ENCODE measurements at places on chromosomes 2 and 18. TPM values are rescaled to one million over a fixed set of nuclear protein-coding genes. Genes with fewer than 3 reads are reported as not detected.

GRCh38 chr2:147779440-147779839 is 65.4 kb upstream of the ACVR2A start:
- DNase-seq = no peak
- no peak overlapping the region for H3K4me3 ChIP-seq
- H3K36me3 ChIP-seq = no peaks in the 10 kb centered on the region
- no peak overlapping the region for H3K27ac ChIP-seq
- H3K4me1 ChIP-seq = no peaks in the 10 kb centered on the region
- H3K27me3 ChIP-seq = no peaks in the 10 kb centered on the region

The BIN1 gene
- total RNA-seq = 175 TPM

DNA sequence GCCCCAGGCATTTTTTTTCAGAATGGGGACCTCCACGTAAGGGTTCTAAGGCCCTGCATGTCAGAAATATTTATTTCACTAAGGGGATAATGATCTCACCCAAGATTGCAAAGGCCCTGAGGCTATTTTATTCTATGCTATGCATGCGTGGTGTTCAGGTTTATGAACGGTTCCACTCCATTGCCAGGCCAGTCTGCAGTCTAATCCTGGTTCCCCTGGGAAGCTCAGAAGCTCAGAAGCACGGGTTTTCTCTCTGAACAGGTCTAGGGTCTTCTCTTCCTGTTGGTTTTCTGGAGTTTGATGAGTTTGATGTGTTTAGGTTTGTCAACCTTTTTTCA is 256.4 kb upstream of the PXDN start:
- H3K36me3 ChIP-seq = no peaks in the 10 kb centered on the region
- no peaks in the 10 kb centered on the region for H3K27me3 ChIP-seq
- no peak for DNase-seq
- H3K27ac ChIP-seq = no peak overlapping the region
- H3K4me1 ChIP-seq = no peaks in the 10 kb centered on the region

DNA sequence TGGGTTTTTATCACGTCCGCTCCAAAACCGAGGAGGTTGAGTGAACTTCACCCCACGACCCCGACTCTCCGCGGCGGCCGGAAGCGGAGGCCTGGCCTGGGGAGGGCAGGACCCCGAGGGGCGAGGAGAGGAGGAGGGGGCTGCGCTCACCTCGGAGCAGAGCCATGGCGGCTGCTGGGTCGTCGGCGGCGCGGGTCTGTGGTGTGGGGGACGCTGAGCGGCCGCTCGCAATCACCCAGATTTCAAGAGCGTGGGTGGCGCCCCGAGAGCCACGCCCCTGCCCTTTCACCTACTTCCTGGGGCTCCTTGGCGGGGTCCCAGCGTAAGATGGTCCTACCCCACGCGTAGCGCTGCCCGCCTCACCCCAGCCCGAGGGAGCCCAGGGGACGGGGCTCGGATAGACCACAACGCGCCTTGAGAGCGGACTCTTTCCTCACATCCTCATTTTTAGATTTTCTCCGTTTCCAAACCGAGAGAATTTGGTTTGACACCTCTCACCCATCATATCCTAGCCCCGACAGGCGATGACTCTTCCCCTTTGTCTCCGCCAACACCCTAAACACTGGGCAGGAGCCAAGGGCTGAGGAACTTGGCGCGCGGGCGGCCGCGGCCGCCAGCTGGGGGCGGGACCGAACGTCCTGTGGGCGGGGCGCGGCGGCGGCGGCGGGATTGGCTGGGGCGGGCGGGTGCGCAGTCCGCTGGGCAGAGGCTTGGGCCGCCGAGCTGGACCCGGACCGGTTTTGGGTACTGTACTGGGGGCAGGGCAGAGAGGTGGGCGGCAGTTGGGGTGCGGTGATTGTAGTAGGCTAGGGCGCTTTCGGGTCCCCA is at the start of gene ACAA2:
Gene ACAA2 (minus strand): TSS at position 215 of the 828 bp plus-strand sequence. CDS start 49 bp downstream, at position 166.
- H3K4me3 ChIP-seq = peak within 1 kb of the TSS; percentile 79
- H3K27me3 ChIP-seq = no peaks in the 10 kb centered on the region
- peaks cover 25% of the 10 kb centered on the region for H3K4me1 ChIP-seq
- DNase-seq = peak; percentile 89
- H3K36me3 ChIP-seq = no peaks in the 10 kb centered on the region
- H3K27ac ChIP-seq = peak within 1 kb of the TSS; percentile 97

DNA sequence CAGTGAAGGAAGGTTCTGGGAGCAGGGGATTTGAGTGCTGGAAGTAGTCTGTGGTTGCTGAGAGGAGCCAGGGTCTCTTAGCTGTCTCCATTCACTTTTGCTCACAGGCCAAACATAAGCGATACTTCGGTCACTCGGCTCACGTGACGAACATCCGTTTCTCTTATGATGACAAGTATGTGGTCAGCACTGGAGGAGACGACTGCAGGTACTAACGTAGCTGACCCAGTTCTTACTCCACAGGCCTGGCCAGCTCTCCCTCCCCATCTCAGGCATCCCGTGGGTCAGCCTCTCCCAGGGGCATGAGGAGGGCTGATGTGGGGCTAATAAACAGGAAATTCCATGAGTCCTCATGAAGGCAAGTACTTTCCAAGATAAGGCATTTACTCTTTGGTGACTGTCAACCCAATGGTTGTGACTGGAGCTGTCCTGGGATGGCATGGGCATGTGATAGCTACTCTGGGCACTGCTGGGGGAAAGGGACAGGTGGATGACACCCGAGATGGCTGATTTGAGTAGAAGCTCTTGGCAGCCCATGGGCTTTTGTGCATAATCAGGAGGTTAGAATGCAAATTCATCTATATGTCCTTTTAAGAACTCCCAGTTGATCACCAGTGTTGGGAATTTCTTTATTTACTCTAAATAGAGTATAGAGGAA is 81.6 kb downstream of the RTN4 start:
- H3K4me1 ChIP-seq = peaks cover 23% of the 10 kb centered on the region
- H3K27me3 ChIP-seq = no peaks in the 10 kb centered on the region
- no peak overlapping the region for H3K4me3 ChIP-seq
- no peak overlapping the region for H3K27ac ChIP-seq
- DNase-seq = no peak

- H3K4me1 ChIP-seq = no peaks in the 10 kb centered on the region
- no peak overlapping the region for H3K27ac ChIP-seq
- no peaks in the 10 kb centered on the region for H3K36me3 ChIP-seq
Measured at GRCh38 chr2:188610827-188611226, 319.2 kb downstream of the GULP1 start.

- no peaks in the 10 kb centered on the region for H3K27me3 ChIP-seq
- no peak for DNase-seq
- H3K36me3 ChIP-seq = no peaks in the 10 kb centered on the region
- H3K4me3 ChIP-seq = no peak overlapping the region
- H3K27ac ChIP-seq = no peak overlapping the region
Measured at GRCh38 chr2:105537920-105538319, 139.1 kb upstream of the FHL2 start.

DNA sequence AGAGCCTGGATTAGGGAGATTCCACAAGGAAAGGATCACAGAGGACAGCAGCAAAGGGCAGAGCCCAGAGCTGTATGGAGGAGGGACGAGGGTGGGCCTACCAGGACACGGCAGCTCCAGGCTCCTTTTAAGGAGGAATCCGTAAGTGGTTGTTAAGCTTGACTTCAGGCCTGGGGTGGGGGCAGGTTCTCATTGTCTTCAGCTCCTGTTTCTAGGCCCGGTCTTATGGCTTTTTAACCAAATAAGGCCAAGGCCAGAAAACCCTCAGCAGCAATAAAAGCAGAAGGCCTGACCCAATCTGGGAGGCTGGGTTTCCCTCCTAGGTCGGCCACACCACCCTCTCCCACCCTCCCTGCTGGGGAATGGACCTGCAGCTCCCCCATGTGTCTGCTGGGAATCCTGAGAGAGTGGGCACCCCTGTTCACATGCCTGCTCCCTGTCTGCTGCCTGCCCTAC is 111.2 kb downstream of the PLB1 start:
- no peak overlapping the region for H3K4me3 ChIP-seq
- no peaks in the 10 kb centered on the region for H3K36me3 ChIP-seq
- peak overlapping the region; percentile 60 for H3K27ac ChIP-seq
- H3K27me3 ChIP-seq = no peaks in the 10 kb centered on the region

The ACADL gene
- not detected for total RNA-seq

The SEPTIN10 gene
- total RNA-seq = 101 TPM

DNA sequence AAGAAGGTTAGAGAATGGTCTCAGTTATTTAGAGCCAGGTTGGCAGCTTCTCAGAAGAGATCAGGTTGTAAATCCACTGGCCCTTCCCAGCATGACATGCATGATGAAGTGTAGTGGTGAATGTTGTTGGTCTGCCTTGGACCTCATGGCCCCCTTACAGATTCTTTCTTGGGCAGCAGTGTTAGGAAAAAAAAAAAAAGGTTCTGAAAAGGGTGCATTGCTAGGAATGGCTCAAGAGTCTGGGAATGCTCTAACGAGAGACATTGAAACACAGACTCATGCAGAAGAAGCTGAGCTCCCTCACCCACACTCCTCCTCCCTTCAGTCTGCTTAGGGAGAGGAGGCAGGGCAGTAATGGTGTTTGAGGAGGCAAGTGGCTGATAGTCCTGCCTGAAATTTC is 105.5 kb downstream of the POLE4 start:
- H3K4me1 ChIP-seq = no peaks in the 10 kb centered on the region
- H3K36me3 ChIP-seq = no peaks in the 10 kb centered on the region
- no peak overlapping the region for H3K4me3 ChIP-seq
- no peak for DNase-seq

DNA sequence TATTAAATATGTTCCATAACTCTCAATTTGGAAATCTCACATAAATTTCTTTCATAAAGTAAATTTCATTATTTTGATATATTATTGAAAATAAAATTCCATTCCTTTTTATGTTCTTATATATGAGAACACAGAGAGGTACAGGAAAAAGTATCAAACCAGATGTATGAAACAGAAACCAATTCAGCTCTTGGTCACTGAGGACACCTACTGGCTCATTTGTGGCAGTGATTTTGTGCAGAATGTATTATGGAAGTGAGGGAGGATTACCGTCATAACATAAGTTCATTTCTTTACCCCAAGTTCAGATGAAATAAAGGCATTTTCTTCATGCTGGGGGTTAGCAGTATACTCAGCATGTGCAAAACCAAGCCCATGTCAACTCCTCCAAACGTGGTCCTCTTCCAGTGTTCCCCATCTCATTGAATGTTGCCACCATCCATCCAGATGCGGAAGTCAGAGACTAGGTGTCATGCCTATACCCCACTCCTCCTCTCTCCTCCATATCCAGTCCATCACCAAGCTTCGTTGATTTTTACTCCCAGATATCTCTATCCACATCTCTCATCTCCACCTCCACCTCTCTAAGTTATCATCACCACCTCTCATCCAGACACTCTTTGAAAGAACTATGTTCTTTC is 41.7 kb upstream of the MALL start:
- DNase-seq = peak; percentile 80
- H3K36me3 ChIP-seq = peaks cover under 1% of the 10 kb centered on the region
- no peak overlapping the region for H3K4me3 ChIP-seq
- H3K27me3 ChIP-seq = no peaks in the 10 kb centered on the region

DNA sequence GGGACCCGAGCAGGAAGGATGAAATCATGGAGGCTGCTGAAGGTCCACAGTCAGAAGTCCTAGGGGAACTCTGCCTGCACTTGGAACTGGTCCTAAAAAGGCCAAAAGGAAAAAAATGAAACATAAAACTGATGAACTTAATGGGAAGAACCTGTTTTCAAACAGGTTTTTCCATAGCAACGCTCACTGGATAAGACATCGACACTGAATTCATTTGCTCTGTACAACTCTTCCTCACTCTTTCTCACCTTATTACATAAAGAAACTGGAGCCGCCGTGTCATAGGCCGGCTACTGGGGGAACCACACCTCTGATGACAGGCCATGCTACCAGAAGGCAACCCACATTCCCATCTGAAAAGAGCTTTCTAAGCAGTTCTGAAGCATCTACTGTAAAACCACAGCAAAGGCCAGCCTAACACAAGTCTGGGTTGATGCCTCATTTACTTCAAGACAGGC is 83.6 kb downstream of the FARSB start:
- peaks cover 12% of the 10 kb centered on the region for H3K4me1 ChIP-seq
- peak; percentile 40 for DNase-seq
- H3K27me3 ChIP-seq = no peaks in the 10 kb centered on the region
- H3K36me3 ChIP-seq = peaks cover 6% of the 10 kb centered on the region
- H3K27ac ChIP-seq = no peak overlapping the region

The CLEC4F gene
- total RNA-seq = 0.37 TPM

GRCh38 chr18:39033312-39033711 is 1467.7 kb upstream of the CELF4 start:
- DNase-seq = no peak
- no peaks in the 10 kb centered on the region for H3K4me1 ChIP-seq
- H3K27ac ChIP-seq = no peak overlapping the region
- H3K36me3 ChIP-seq = no peaks in the 10 kb centered on the region
- H3K4me3 ChIP-seq = no peak overlapping the region

GRCh38 chr2:239156516-239157265 is 244.1 kb downstream of the HDAC4 start:
- no peaks in the 10 kb centered on the region for H3K27me3 ChIP-seq
- H3K36me3 ChIP-seq = peaks cover 28% of the 10 kb centered on the region
- no peak for DNase-seq

DNA sequence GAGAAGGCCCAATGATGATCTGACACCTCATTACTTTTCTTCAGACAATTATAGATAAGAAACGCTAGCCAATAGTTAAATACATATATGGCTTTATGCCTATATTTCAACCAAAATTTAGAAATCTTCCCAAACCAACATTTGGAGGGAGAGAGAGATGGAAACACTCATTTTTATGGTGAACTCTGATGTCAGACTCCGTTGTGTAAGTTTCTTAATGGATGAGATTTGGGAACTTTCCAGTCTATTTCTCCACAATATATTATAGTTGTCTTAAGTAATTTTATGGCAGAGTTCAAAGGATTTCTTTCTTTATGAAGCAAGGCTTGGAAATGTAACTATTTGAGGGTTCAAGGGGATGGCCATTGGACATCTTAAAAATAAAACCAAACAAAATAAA is 407.0 kb downstream of the DCC start:
- DNase-seq = peak; percentile 17
- no peaks in the 10 kb centered on the region for H3K36me3 ChIP-seq
- no peak overlapping the region for H3K4me3 ChIP-seq
- H3K4me1 ChIP-seq = no peaks in the 10 kb centered on the region
- H3K27ac ChIP-seq = no peak overlapping the region
- no peaks in the 10 kb centered on the region for H3K27me3 ChIP-seq

- no peak for DNase-seq
- peaks cover 28% of the 10 kb centered on the region for H3K36me3 ChIP-seq
- H3K27me3 ChIP-seq = no peaks in the 10 kb centered on the region
Measured at GRCh38 chr2:15173501-15173900, 387.6 kb downstream of the NBAS start.

The TWSG1 gene
- total RNA-seq = 60.1 TPM

GRCh38 chr18:45666520-45666919 is 51.2 kb downstream of the SLC14A2 start:
- H3K27ac ChIP-seq = no peak overlapping the region
- H3K4me1 ChIP-seq = no peaks in the 10 kb centered on the region
- no peak for DNase-seq
- no peak overlapping the region for H3K4me3 ChIP-seq
- no peaks in the 10 kb centered on the region for H3K27me3 ChIP-seq

DNA sequence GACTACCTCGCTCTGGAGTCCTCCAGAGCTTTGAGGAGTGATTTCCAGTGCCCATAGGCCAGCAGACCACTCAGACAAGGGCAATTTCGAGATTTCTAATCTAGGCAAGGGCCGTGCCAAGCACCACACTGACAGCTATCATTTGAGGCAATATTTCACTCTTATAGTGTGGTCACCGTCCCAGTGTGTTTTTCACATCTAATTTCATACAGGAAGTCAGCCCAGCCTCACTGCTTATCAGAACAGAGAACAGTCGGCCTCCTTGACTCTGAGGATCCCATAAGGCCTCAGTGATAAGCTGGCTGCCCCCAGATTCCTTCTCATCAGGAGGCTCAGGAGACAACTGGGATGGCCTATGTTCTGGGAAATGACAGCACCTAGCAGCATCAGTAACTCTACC is 581 bp downstream of the CAPN14 start:
- no peak overlapping the region for H3K4me3 ChIP-seq
- no peak overlapping the region for H3K27ac ChIP-seq
- no peaks in the 10 kb centered on the region for H3K27me3 ChIP-seq
- H3K4me1 ChIP-seq = peaks cover 4% of the 10 kb centered on the region
- no peak for DNase-seq

The MERTK gene
- 6.1 TPM for total RNA-seq

The CNDP1 gene
- not detected for total RNA-seq

Data from stomach (tissue), 19 donors.